ENCODE measurements at places on chromosomes 3 and 15.

DNA sequence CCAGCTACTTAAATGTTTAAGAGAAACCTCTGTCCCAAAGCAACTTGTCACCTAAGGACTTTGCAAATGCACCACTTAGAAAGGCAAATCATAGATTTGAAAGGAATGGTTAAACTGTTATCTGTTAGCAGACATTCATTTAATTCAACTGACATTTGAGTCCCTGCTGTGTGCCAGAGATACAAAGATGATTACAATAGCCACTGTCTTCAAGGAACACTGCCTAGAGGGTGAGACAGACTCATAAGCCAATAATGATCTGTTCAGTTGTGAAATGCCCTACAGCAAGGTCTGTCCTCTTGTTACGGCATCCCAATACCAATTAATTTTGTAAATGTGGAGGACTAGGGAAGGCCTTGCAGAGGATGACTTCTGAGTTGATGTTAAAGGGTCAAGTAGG lies 113.1 kb downstream of the ATG7 start:
- no peak for DNase-seq

DNA sequence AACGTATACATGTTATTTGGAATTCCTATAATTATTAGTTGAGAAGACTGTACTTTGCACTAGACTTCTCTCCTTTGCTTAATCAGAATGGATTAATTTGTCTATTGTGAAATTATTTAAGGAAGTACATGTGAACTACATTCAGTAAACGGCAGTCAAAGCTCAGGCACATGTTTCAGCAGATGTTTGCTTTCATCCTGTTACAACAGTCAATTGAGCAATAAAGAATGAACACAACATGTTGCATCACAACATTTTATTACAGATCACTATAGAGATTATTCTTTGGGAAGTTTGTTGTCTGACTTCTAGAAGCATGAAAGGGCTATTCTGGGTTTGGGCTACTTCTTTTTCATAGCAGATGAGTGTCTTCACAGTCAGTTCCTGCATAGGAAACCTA lies 39.2 kb downstream of the RAB27A start:
- DNase-seq: no peak

GRCh38 chr3:112593258-112593657 lies 31.4 kb downstream of the SLC35A5 start:
- DNase-seq: no peak

DNA sequence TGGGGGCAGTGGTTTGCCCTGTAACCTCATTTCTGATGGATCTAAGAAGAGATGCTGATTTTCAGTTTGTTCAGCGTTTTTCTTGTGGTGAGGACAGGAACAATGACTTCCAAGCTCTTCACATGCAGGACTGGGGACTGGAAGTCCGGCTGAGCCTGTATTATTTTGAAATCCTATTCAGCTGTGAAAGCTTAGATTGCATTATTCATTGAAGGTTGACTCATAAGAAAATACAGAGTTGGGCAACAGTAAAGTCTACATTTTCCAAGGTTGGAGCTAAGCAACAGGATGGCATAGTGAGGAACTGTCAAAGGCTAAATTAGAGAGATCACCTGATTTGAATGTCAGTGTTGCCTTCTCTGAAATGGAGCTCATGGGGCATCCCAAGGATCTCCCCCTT lies 230.9 kb upstream of the FEZF2 start:
- DNase-seq: no peak

DNA sequence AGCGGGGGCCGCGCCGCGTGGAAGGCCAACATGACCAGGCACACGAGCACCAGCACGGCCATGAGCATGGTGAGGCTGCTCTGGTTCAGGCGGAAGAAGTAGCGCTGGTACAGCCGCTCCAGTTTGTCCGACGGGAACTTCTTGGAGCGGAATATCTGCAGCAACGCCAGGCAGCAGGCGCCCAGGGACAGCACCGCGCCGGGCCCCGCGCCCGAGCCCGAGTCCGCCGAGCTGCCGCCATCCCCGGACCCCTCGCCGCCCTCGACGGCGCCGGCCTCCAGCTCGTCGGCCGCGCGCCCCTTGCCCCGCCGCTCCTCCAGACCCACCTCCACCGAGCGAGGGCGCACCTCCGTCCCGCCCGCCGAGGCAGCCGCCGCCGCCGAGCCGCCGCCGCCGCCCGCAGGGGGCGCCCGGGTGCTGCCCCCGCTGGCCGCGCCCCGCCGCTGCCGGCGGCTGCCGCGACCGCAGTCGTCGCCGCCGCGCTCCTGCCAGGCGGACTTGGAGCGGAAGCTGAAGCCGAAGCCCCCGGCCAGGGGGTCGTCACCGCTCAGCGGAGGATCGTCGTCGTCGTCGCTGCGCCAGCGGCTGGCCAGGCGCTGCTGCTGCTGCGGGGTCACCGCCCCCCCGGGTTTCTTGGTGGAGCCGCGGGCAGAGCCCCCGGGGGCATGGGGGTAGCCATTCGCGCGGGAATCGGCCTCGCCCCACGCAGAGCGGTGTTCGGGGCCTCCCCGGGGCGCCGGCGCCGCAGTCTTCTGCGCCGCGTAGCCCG lies 957 bp downstream of the ADCY5 start:
- DNase-seq: no peak

GRCh38 chr3:115852278-115852677 lies 229.0 kb downstream of the GAP43 start:
- DNase-seq: no peak

DNA sequence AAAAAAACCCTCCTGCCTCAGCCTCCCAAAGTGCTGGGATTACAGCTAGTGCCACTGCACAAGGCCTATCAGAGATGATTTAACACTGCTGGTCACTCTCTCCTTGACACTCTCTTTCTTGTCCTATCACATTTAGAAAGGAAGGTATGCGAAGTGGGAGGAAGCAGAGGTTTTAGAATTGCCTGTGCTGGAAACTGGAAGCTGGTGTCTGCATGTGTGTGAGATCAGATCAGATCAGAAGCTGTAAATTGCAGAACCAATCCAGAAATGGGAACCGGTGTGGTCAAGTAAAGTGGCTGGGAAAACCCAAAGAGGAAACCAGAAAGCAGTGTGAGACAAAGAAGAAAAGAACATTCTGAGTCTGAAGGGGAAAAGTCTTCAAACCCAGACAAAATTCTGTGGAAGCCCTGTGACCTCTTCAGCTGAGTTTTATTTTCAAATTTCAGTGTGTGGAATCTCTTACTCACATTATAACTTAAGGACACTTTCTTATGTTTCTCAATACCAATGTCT lies 2.8 kb downstream of the EFHB start:
- DNase-seq: no peak

DNA sequence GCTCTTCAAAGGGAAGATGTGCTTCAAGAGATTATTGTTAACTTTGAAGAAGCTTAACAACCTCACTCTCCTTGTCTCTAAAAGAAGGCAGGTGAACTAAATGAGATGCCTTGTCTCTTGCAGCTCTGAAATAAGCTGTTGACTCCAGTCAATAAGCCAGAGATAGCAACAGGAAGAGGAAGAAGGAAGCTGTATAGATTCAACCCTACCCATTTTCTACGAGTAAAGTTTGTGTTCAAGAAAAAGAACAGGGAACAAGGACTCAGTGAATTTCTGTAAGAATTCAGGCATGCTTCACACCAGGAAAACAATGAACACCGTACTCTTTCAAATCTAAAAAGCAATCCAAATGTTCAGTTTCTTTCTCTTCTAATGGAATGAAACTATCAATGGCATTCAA lies 503.5 kb downstream of the MAGI1 start:
- no peak for DNase-seq

DNA sequence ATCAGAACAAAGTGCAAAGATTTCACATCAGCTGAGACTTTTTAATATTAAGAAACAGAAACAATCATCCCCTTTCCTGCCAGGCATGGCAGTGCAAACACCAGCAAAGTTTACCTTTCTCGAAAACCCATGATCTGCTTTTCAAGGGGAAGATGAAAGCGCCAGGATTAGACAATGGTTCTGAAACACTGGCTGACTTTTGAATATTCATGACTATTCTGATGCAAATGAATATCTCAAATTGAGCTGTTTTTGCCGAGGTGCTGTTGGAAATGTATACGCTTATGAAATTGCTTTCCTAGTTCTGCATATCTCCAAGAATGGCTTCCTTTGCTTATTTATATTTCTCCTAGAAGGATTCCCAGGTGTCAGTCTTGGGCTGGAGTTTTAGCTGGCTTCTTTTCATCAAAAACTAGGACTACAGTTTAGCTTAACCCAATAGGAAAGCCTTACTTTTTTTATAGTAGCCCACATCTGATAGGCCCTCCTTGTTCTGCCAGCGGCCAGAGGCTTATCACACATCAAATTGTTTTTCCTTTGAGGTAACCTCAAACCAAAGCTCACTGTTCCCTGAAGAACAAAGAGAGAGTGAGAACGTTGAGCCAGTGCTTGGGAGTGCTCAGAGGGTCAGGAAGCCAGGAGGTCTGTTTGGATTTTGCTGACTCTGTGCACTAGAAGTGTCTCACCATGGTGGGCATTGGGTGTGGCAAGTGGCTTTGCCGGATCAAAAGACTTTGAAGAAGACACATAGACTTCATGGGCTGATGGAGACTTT lies 74.0 kb upstream of the PLCL2 start:
- no peak for DNase-seq

DNA sequence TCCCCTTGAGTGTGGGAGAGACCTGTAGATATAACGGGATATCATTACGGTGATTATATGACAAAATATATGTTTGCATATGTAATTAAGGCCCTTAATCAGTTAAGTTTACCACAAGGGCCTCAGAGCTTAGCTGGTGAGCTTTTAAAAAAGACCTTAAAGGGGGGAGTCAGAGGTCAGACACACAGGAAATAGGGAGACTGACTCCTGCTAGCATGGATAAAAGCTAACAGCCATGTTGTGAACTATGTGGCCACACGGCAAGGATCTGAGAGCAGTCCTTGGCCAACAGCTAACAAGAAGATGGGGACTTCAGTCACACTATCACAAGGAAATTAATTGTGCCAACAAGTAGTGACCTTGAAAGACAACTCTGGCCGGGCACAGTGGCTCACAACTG lies 3.1 kb downstream of the STAG1 start:
- no peak for DNase-seq

- DNase-seq: peak; percentile 27
Measured at GRCh38 chr3:18295171-18295920, 129.8 kb downstream of the SATB1 start.

GRCh38 chr3:181932039-181932438 lies 220.3 kb downstream of the SOX2 start:
- DNase-seq: no peak

DNA sequence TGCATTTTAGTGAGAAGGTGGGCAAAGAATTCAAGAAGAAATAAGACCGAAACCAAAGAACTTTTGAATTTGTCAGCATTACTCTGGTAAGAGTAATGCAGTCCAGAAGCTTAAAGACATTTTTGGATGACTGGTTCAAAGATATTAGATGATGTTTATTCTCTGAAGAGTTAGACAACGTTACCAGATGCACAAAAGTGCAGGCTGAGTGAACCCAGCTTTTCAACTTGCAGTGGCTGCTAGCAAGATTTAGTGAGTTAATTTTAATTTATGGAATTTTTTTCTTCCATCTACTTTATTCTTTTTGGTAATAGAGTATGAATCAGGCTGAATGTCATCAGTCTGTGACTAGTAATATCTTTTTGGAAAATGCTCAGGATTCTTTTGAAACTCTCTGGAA lies 267.3 kb upstream of the AZI2 start:
- no peak for DNase-seq

DNA sequence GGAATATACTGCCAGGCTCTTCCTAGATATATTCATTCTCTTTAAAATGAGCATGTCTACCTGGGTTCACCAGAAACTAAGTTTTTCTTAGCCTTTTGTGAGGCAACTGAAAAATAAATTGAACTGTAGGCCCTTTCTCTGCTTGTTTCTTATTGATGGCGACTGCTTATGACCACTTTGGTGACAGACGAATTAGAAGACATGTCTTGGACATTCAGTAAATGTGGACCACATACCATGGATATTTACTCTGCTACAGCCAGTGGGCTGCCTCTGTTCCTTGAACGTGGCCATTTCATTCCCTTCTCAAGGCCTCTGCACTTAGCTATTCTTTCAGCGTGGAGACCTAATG lies 603 bp upstream of the SELENOK start:
- DNase-seq: no peak

DNA sequence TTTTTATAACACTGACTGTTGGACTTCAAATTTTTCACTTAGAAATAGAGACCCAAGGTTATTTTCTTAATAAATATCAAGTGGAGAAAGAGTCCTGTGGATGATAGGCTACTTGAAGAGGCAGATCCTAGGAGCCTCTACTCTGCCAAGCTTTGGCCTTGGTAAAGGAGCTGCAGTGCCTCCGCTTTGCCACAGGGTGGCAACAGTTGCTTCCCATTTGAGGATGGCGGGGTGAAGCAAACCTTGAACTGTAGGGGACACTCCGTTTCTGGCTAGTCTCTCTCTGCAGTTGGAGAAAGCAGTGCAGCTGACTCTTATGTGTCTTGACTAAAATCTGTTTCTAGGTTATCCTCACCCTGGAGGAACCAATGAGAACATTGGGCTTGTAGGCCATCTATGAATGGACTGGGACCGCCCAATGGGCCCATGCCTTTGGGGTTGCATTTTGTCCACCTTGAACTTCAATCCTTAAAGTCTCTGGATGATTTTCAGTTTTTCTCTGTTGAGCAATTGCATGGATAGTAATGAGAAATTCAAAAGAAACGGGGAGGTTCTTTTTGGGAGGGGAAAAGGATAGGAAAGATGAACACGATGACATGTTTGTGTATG lies 9.8 kb downstream of the SCG5 start:
- no peak for DNase-seq

DNA sequence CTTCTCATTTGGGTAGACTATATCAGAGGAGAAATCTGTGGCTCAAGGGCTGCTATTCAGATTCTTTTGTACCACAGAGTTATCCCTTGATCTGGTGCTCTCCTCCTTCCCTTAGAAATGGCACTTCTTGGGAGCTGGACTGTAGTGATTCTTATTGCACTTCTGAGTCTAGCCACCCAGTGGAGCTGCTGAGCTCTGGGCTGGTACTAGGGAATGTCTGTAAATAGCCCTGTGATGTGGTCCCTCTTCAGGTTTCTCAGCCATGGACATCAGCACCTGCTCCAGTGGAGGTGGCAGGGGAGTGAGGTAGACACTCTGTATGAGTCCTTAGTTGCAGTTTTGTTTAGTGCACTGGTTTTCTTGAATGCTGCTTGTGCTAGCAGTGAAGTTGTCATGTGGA lies 1292.6 kb downstream of the SI start:
- DNase-seq: peak; percentile 30

- DNase-seq: no peak
Measured at GRCh38 chr3:186651678-186652215, 11.5 kb downstream of the FETUB start.

DNA sequence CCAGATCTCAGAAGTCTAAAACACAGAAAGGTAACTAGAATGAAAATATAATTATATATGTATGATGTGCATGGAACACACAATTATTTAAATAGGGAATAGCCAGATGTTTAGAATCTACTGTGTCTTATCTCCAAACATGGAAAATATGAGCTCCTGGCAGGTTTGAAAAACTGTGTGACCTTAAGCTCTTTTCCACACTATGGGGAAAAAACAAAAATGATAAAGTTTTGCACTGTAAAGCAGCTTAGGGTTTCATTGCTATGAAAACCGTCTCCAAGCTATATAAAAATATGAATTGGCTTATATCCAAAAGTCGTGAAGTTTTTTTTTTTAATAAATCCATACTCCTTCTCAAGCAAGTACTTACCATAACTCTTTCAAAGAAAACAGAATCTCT lies 159.8 kb downstream of the ERC2 start:
- DNase-seq: no peak

GRCh38 chr3:117793622-117794265 lies 1084.2 kb downstream of the TUSC7 start:
- no peak for DNase-seq
